Glutamatergic neuron (in vitro differentiated cells): ENCODE measurements at places on chromosomes 1 and 21. TPM values are rescaled to one million over a fixed set of nuclear protein-coding genes. Genes with fewer than 3 reads are reported as not detected.

DNA sequence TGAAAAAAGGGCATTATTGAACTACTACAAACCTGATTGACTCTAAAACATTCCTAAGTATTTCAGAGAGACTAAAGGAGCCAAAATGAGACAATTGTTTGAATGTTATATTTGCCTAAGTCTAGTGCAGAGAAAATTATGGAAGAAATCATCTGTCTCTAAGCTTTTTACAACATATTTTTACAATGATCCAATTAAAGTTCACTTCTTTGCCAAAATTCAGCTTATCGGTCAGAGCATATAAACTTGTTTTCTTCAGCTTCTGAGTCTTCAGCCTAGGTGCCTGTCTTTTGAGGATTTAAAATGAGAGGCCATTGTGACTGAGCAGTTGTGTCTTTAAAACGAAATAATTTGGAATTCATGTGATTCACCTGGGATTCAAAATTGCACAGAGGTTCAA is 181.2 kb upstream of the SGIP1 start:
- H3K4me3 ChIP-seq = no peak overlapping the region
- peak overlapping the region; percentile 62 for H3K27ac ChIP-seq
- no peaks in the 10 kb centered on the region for H3K36me3 ChIP-seq
- peaks cover 37% of the 10 kb centered on the region for H3K4me1 ChIP-seq
- peaks cover 3% of the 10 kb centered on the region for H3K27me3 ChIP-seq
- no peak for DNase-seq

GRCh38 chr21:29164323-29164942 is 34.0 kb downstream of the MAP3K7CL start:
- H3K4me1 ChIP-seq = no peaks in the 10 kb centered on the region
- H3K4me3 ChIP-seq = no peak overlapping the region
- no peak overlapping the region for H3K27ac ChIP-seq
- no peak for DNase-seq
- H3K36me3 ChIP-seq = no peaks in the 10 kb centered on the region
- no peaks in the 10 kb centered on the region for H3K27me3 ChIP-seq

DNA sequence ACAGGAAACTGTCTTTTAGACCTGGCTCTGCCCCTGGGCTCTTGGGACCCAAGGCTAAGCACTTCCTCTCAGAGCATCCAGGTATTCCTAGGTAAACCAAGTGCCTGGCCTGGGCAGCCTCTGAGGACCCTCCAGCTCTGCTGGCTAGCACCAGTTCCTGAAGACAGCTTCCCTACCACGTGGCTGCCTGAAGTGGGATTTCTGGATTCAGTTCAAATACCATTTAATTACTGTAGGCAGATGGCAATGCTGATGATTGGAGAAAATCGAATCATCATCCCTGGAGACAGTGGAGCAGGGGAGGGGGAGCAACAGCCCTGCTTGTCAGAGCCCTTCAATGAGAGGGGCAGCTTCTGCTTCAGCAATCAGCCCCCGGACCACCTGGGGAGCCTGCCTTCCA is 11.9 kb downstream of the KIF21B start:
- DNase-seq = peak; percentile 46
- no peaks in the 10 kb centered on the region for H3K36me3 ChIP-seq
- peak overlapping the region; percentile 18 for H3K4me3 ChIP-seq
- peaks cover 10% of the 10 kb centered on the region for H3K27me3 ChIP-seq
- no peak overlapping the region for H3K27ac ChIP-seq
- H3K4me1 ChIP-seq = peaks cover 33% of the 10 kb centered on the region

GRCh38 chr1:230754796-230755195 is 7.6 kb downstream of the CAPN9 start:
- H3K4me1 ChIP-seq = peaks cover 46% of the 10 kb centered on the region
- no peak for DNase-seq
- no peak overlapping the region for H3K27ac ChIP-seq
- peaks cover 5% of the 10 kb centered on the region for H3K27me3 ChIP-seq
- no peak overlapping the region for H3K4me3 ChIP-seq
- H3K36me3 ChIP-seq = no peaks in the 10 kb centered on the region

The VCAM1 gene
- 0.98 TPM for total RNA-seq

The CSMD2 gene
- 0.27 TPM for total RNA-seq

The CD1B gene
- not detected for total RNA-seq

The DYRK1A gene
- 70.4 TPM for total RNA-seq

The CLCA2 gene
- not detected for total RNA-seq
